ENCODE measurements at places on chromosomes 3 and 15.

- no peak for DNase-seq
Measured at GRCh38 chr3:174223042-174223441, 636.1 kb upstream of the NAALADL2 start.

DNA sequence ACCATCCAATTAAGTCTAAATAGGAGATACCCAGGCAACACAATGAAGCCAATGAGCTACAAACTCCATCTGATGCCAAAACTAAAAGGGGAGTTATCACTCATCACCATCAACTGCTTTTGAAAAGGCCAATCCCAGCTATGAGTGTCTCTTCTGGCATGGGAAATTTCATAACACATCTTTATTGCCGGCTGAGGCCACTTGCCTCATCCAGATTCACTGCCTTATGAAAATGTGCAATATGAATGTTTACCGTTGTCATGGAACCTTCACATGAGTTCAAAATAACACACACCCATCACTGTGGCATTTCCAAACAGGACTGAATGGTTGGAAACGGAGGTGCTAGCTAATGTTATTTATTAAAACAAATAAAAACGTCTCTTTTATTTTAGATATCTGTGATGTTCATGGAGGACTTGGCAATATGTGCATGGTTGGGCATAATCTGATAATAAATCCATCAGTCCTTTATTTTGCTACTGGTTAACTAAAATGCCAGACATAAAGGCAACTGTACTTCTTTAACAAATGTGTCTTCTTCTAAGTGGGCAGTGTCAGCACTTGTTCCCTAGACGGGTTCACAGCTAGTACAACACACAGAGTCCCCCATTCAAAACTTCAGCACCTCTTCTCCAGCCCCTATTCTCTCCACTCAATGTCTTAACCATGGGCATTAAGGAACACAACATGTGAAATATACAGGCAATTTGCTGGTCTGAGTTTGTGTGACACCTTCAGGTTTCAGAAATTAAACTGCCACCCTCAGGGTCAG lies 143.9 kb downstream of the MAGI1 start:
- DNase-seq: no peak

DNA sequence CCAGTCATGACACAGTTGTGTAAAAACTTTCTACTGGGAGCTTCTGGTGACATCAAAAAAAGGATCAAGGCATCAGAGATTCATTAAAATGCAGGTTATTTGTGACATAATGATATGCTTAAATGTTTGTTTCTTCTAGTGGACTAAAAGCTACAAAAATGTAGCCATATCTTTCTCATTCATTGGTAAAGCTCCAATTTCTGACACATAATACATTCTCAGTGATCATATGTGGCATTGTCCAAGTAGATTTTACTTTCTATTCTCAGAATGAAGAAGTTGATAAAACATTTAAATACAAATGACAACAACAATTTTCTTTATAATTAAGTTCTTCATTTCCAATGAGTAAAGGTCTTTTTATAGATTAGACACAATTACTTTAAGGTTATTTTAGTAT lies 71.0 kb upstream of the ARHGEF26 start:
- DNase-seq: no peak

DNA sequence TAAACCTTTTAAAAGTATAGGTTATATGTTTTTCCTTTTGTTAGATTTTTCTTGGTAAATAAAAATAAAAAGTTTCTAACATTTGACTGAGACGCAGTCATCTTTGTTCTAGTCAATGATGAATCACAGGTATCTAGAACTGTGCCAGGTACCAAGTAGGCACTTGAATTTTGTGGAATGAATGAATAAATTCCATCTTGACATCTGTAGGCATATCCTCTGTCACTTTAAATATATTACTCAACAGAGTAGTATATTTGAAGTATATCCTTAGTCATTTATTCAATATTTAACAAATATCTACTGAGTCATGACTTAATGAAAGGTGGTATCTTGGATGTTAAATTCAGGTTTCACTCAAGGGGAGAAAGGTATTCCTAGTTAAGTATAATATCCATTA lies 828.4 kb downstream of the TUSC7 start:
- no peak for DNase-seq

- DNase-seq: no peak
Measured at GRCh38 chr15:66858423-66859207, 156.6 kb downstream of the SMAD6 start.

DNA sequence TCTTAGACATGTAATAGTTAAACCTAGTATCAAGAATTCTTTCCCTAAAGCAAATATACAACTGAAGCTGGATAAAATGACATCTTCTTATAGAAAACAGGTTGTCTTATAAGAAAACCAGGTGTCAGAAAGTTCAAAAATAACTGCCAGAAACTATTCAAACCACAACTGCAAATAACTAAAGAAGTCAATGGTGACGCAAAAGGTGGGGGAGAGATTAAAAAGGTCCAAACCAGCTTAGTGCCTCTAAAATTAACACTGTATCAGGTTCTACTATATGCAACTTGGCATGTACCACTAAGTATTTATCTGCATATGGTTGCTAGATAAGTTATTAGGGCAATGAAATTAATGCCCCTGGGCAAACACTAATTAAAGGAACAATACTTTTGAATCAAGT lies 136.8 kb downstream of the TBL1XR1 start:
- DNase-seq: no peak

DNA sequence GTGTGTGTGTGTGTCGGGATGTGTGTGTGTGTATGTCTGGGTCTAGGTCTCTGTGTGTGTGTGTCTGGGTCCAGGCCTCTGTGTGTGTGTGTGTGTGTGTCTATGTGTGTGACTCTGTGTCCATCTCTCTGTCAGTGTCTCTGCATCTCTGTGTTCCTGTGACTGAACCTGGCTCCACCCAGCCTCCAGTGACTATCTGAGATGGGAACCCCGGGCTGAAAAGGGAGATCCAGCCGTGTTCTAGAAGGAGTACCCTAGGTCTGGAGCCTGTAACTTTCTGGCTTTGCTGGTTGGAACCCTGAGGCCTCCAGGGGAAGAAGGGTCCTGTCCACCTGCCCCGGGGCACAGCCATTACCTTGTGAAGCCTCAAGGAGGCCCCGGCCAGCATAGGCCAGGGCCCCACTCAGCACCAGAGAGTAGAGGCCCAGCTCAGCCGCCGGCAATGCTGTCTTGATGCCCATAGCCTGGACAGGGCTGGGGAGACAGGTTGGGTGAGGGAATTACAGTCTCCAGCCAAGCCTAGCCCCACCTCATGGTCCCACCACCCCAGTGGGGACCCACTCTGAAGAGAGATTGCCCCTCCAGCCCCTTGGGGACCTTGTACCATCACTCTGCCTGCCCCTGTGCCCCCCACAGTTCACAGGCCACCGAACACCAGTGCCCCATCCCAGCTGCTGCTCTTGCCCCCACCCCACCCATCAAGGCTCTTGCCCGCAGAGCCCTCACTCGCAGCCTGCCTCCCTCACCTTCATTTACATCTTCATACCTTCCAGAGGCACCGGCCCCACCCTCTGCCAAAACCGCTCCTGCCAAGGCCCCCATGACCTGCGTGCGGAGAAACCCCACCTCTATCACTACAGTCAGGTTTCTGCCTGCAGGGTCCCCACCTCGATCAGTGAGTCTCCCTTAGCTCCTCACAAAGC lies 2.0 kb downstream of the HHATL start:
- DNase-seq: no peak

GRCh38 chr15:100762289-100762688 lies 117.3 kb upstream of the ALDH1A3 start:
- DNase-seq: no peak

DNA sequence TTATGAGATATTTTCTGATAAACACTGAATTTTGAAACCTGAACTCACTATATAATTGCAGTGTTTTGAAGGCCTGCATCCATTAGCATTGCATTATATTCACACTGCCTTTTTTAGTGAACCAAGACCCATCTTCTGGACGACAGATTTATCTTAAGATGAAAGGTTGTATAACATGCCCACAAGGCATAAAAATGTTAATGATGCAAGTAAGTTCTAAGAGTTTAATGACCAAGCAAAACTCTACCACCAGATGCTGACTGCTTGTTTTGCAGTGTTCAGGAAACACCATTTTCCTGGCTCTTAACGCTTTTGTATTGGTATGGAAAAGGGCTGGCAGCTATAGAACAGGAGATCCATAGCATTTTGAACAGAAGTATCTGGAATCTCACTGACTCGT lies 46.1 kb downstream of the USP50 start:
- DNase-seq: no peak

DNA sequence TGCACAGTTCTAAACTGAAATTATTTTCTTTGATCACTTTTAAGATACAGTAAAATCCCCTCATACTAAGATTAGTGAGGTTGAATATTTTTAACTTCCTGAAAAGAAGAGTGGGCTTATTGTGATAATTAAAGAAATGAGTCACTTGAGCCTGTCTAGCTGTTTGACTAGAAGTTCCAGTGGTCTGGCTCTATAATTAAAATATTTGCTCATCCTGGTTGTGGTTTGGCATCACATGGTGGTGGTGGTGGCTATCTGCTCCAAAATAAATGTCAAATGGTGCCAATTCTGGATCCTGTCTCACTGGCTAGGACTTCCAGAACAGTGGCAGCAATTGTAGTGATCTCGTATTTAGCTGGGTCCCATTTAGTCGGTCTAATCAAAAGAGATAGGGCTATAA lies 8.6 kb upstream of the TEX9 start:
- DNase-seq: no peak

DNA sequence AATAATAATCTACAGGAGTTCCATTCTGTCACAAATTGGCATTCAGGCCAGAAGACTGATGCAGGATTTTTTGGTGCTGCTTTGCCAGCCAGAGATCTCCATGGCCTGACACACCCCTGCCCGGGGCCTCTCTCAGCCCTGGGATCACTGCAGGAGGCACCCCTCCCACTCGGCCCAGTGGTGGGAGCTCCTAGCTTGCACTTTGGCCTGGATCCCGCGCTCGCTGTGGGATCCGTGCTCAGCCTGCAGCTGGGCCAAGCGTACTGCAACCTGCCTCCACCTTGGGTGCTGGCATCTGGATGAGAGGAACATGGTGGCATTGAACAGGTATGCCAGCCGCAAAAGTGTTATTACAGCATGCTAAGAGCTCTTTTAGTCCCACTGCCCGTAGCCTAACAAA lies 656.7 kb upstream of the CCDC54 start:
- no peak for DNase-seq

GRCh38 chr3:64190517-64191515 lies 34.5 kb downstream of the PRICKLE2 start:
- DNase-seq: no peak

DNA sequence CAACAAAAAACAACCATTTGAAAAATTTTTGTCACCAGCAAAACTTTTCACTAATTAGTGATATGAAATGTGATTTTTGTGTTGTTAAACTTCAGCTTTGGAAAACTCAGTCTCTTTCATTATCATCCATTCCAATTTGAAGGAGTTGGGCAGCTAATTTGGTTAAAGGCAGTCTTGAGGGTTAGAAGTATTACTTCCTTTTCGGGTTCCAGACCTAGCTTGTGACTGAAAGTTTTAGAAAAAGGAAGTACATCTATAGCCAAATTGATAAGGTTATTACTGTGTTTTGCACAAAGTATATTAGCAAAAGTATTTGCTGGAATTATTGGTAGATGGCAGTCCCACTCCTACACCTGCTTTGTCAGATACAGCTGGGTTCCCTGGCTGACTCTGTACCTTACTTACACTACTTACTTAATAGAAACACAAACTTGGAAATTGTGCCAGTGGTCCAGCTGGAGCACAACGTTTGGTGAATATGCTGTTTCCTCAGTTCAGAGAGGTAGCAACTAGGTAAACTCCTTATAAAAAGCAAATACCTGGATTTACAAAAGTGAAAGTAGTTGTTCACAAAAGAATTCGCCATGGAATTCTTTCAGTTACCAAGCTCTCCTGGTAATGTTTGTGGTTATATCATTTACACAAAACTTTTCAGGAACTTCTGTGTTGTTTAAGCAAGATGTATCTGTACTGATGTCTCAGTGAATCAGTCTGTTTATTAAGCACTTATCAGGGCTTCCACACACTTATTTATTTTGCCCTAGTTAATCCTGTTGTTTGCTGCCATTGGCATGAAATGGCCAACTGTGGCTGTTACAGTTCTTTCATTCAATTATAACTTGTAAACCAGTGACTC lies 31.6 kb downstream of the TIPARP start:
- no peak for DNase-seq

- DNase-seq: no peak
Measured at GRCh38 chr3:162777118-162777517, 1280.5 kb downstream of the OTOL1 start.

Measured in cerebellum (tissue), 4 donors.